Activated T-cell treated with anti-CD3 and anti-CD28 coated beads for 4 hours (primary cell): ENCODE measurements at places on chromosomes 5 and 9.

DNA sequence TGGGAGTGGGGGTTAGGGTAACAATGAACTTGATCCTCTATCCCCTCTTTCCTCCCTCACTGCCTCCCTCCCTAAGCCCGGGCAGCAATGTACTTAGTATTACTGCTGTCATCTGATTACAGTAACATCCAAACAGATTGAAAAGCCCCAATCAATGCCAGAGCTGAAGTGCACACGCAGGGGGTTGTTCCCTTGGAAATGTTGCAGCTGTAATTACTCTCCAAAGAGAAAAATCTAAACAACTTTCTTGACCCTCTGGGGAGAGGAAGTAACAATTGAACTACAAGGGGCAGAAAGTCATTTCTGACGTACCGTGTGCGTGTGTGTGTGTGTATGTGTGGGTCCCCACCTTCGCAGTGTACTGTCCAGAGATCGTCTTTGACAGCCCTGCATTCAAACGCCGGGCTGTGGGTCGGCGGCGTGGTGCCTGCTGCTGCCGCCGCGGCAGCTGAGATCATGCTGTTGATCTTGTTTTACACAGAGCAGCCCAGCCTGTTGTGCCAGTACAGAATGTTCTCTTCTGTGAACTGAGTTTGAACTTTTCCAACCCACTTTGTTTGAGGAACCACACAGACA, 66.0 kb upstream of the KLF9 start:
- no peak for DNase-seq

DNA sequence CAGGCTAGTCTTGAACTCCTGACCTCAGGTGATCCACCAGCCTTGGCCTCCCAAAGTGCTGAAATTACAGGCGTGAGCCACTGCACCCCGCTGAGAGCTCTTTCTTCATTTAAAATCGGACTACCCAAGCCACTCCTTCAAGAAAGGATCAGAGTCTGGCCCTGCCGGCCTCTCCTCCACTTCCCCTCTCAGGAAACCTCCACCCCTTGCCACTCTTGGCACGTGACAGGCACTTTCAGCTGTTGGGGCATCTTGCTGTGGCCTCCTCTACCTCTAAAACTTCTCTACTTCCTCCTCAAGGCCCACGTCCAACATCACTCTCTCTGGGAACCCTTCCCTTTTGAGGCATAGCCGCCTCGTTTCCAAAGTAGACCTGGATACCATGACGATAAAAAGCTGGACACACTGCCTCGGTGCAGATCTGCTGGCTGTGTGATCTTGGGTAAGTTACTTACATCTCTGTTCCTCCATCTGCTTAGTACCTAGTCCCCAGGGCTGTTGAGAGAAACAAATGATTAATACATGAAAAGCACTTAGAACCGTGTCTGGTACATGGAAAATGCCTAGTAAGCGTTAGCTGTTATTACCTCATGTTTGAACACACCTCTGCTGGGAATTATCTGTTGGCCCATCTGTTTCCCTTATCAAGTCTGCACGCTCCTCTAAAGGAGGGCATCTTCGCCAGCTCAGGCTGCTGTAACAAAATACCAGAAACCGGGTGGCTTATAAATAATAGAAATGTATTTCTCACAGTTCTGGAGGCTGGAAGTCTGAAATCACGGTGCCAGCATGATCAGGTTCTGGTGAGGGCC, 55.3 kb downstream of the SMIM23 start:
- no peak for DNase-seq

DNA sequence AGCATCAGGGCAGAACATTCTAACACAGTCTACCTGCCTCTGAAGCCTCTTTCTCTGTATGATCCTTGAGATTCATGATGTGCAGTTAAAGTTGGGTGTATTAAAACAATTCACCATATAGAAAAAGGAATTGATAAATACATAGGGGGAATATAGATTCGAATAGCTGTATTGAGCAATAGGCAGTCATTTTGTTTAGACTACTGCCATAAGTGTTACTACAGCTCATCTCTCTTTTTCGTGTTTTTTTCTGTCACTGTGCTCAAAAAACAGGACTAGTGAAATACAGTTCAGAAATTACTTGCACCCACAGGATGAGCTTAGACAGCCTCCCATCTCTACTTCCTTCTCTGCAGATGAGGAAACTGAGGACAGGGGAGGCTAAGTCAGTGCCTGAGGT, 144.6 kb upstream of the FBN2 start:
- no peak for DNase-seq

DNA sequence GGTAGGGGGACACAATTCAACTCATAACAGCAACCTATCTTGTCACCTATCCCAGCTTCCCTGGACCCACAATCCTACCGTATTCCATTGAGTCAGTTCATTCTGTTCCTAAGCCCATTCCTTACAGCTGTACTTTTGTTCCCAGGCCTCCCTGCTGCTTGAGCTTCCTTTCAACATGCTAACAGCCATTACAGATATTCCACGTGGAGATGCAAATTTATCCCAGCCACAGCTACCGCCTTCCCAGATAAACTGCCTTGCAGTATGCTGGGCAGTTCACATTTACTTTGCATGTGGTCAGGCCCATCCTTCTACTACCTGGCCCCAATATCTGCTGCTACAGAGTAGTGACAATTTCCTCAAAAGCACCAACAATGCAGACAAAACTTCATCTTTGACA, 23.0 kb downstream of the RIGI start:
- DNase-seq: no peak

DNA sequence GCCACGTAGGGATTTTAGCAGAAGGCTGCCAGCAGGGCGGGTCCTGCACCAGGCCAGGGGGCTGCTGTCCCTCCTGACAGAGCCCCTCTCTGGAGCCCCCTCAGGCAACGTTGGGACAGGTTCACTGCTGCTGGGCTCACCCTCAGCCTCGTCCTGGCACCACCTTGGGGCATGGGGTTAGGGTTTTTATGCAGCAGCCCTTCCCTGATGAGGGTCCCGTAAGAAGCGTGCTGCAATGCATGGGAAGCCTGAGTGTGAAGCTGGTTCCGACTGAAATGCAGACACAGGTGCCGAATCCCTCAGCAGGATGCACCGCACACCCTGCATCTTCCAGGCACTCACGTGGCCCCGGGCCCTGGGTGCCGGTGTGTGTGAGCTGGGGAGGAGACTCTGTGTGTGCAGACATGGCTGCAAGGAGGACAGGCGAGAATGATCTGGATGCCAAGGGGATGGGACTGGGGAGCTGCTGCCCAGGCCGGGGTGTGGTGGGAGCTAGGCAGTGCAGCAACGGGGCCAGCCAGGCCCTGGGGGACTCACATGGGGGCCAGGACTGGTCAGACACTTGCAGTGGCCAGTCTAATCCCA, 27.1 kb downstream of the ZDHHC11B start:
- no peak for DNase-seq

DNA sequence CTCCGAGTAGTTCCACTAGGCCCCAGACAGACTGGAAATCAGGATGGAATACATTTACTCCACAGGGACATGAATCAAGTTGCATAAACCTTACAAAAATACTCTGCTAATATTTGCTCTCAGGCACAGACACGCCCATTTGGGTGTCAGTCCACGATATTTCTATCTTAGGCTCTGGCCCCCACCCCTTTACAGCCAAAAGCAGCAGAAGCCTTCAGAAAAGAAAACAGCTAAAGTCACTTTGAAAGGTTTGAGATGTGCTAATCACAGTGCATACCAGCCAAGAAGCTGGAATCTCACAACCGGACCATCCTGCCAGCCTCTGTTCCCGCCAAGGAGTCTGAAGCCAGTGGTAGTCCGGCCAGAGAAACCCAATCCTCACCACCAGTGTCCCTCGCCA, 22.6 kb downstream of the PTPN3 start:
- no peak for DNase-seq

DNA sequence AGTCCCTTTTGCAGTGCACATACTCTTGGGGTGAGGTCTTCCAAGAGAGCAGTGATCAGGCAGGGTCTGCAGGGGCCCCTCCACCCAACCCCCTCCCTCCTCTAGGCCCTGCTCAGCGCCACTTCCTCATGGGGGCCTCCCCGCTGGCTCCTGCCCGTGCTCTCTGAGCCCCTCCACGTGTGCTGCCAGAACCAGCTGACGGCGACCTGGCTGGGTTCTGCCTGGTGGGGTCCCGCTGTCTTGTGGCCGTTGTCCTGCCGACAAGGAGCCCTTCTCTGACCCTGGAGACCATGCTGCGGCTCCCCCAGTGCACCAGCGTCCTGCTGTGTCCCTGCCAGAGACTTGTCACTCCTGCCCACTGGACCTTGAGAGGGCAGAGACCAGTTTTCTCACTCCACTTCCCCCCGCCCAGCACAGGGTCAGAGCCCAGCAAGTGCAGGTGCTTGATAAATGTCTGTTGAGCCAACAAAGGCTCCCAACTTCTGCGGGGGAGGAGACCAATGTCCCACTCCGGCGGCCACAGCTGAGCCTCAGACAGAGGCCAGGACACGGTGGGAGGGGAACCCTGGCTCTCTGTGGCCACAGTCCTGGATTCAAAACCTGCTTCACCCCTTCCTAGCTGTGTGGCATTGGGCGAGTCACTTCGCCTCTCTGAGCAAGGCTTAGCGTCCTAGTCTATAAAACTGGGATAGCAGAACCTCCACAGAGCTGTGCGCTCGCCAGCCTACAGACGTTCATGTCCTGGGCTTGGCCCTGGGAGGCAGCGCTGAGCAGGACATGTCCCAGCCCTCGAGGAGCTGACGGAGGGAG, 24.8 kb downstream of the SARDH start:
- DNase-seq: no peak

DNA sequence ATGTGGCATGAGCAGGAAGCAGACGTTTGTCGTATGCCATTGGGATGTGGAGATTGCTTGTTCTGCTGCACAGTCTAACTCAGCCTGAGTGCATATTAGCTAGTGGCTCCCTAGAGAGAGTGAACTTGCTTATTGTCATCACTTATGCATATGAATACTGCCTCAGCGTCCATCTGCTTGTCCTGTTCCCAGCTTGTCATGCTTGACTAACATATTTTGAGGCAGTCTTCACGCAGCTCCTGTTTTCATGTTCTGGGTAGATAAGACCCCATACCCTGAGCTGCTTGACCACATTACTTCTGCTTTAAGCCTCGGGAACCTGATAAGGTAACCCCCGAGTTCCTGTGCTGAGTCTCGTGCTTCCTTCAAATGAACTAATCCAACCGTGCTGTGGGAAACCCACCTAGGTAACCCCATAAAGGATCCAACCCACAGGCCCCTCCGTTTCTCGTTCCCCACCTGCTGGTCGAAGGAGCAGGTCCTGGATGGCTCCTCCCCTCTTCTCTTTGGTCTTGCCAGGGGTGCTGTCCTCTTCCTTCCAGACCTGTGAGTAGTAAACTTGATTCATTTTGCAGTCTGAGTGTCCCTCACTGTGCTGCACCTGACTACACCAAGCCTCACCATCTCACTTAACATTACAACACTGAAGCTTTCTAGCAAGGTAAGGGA, 25.0 kb downstream of the ANKRD33B start:
- no peak for DNase-seq

- no peak for DNase-seq
Observed at GRCh38 chr9:109868722-109869121, 88.7 kb downstream of the PALM2AKAP2 start.

DNA sequence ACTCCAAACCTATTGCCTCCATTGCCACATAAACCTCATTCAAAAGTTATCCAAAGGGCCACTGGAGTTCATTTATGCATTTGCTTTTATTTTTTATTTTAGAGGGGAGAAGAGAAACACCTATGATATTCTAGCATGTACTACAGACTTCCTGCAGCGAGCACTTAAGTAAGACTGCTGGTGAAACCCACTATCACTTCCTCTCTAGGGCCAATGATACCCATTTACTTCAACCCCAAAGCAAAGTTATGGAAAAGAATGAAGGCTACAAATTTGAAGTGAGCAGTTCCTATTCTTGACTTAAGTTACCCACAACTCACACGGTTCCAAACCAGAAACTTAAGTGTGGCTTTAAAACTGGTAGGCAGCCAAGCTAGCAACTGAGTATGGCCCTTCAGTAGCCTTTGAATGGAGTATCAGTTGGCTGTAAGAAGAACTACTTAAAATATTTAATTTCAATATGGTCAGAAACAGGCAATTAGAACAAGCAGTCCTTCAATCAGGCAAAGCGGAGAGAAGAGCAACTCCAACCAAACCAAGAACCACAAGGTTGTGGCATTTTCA, 94.1 kb downstream of the GPR21 start:
- no peak for DNase-seq

GRCh38 chr5:107512029-107512428, 158.7 kb downstream of the EFNA5 start:
- no peak for DNase-seq

GRCh38 chr9:15485836-15486666, 24.7 kb downstream of the PSIP1 start:
- no peak for DNase-seq

- DNase-seq: no peak
Observed at GRCh38 chr5:9877488-9877887, 247.3 kb upstream of the TAS2R1 start.

GRCh38 chr9:126482361-126483044, 131.2 kb upstream of the LMX1B start:
- DNase-seq: no peak

- no peak for DNase-seq
Observed at GRCh38 chr5:78809444-78809843, 160.9 kb upstream of the LHFPL2 start.

DNA sequence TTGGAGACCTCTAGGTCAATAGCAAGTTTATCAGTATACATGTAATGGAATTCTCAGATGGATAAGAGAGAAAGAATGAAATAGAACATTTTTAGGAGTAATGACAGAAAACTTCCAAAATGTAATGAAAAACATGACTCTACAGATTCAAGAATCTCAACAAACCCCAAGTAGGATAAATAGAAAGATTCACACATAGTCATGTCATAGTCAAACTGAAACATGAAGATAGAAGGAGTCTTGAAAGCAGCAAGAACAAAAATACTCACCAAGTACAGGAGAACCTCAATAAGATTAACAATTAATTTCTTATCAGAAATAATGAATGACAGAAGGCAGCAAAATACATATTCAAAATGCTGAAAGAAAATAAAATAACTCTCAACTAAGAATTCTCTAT, 164.5 kb downstream of the SPATA31D1 start:
- DNase-seq: no peak

GRCh38 chr9:21616082-21616778, 134.1 kb upstream of the IFNE start:
- DNase-seq: no peak

GRCh38 chr9:136804509-136805206, 3.1 kb upstream of the RABL6 start:
- no peak for DNase-seq

- no peak for DNase-seq
Observed at GRCh38 chr5:174340226-174340625, 294.7 kb downstream of the NSG2 start.

GRCh38 chr5:77156379-77156778, 54.1 kb upstream of the PDE8B start:
- DNase-seq: no peak

GRCh38 chr5:31999470-31999869, 174.6 kb downstream of the GOLPH3 start:
- no peak for DNase-seq

GRCh38 chr9:130937146-130938076, 1.6 kb downstream of the FIBCD1 start:
- no peak for DNase-seq

- DNase-seq: peak; percentile 11
Observed at GRCh38 chr5:32462618-32463017, 18.1 kb upstream of the ZFR start.

GRCh38 chr5:153546566-153546965, 56.1 kb downstream of the GRIA1 start:
- DNase-seq: no peak

GRCh38 chr5:10295619-10296326, 11.9 kb downstream of the CMBL start:
- DNase-seq: no peak

- no peak for DNase-seq
Observed at GRCh38 chr5:133049726-133050048, 2.1 kb upstream of the HSPA4 start.

- no peak for DNase-seq
Observed at GRCh38 chr5:109297900-109298299, 111.9 kb downstream of the PJA2 start.
